ENCODE measurements at places on chromosomes 4 and X.

DNA sequence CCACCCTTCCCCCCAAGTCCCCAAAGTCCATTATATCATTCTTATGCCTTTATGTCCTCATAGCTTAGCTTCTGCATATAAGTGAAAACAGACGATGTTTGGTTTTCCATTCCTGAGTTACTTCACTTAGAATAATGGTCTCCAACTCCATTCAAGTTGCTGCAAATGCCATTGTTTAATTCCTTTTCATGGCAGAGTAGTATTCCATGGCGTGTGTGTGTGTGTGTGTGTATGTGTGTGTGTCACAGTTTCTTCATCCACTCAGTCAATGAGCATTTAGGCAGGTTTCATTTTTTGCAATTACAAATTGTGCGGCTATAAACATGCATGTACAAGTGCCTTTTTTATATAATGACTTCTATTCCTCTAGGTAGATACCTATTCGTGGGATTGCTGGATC lies 107.5 kb upstream of the GALNT7 start:
- DNase-seq: no peak

GRCh38 chr4:1475277-1476139 lies 69.3 kb upstream of the NKX1-1 start:
- DNase-seq: no peak

GRCh38 chrX:103783196-103783595 lies 6.6 kb downstream of the PLP1 start:
- no peak for DNase-seq

GRCh38 chrX:71622032-71622575 lies 3.8 kb upstream of the CXCR3 start:
- DNase-seq: no peak

- no peak for DNase-seq
Measured at GRCh38 chr4:164203476-164203875, 550.5 kb upstream of the SMIM31 start.

DNA sequence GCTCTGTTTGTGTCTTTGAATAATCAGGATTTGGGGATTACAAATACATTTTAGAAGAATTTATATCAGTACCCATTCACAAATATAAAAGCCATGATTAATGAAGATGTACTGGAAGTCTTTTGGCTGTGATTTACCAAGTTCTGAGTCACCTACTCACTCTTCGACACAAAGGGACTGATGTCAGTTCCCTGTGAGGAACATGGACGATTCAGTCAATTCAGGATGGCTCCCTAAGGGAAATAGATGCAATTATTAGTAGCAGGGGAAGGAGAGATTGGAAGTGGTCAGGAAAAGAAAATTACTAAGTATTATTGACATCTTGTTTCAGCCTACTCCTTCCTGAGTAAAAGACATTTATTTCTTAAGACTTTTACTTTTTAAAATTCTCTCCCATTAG lies 550.7 kb upstream of the SLIT2 start:
- DNase-seq: no peak

GRCh38 chrX:49171752-49172279 lies at the start of gene PLP2:
TSS of gene PLP2 (plus strand) at chrX:49171898. CDS start at chrX:49172001, 103 bp downstream.
- DNase-seq: no peak

Measured in SW 1271 (cell line).